MV-4-11 (cell line): ENCODE measurements at places on chromosomes 3 and 15.

DNA sequence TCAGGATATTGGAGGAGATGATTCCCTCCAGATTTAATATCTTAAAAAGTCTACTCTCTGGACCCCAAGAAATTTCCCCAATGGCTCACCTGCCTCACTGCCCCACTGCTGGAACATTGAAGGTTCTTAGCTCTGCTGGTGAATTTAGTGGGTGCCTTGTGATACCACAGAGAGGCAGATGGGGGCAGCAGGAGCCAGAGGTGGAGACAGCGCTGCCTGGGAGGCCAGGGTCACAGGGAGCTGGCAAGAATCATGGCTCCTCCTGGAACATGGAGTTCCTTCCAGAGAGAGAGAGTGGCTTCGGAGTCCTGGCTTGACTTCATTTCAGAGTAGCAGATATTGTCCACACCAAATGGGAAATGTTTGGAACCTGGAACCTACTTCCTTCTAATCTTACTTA, 263.5 kb upstream of the CFAP20DC start:
- DNase-seq = peak; percentile 3

- no peak for DNase-seq
These were observed 794.5 kb upstream of the GRM7 start for GRCh38 chr3:6066397-6066796.

GRCh38 chr3:156298014-156298413, 177.6 kb downstream of the KCNAB1 start:
- DNase-seq = no peak

DNA sequence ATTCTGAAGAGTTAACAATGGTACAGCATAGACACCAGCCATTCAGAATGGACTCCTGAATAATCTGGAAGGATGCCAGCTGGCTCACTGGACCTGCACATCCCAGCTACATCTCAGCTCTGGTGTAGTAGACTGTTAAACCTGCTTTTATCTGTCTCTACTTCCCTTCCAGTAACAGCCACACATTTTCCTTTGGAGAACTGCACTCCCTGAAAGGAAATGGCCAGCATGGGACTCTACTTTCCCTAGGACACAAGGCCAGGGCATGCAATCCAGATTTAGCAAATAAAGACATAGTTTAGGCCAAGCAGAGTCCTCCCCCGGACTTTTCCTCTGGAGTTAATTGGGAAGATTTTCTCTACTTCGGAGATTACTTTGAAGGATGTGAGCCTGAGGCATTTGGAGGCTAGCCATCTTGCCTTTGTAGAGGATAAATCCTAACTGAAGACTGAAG, 82.7 kb upstream of the TCF12 start:
- no peak for DNase-seq

DNA sequence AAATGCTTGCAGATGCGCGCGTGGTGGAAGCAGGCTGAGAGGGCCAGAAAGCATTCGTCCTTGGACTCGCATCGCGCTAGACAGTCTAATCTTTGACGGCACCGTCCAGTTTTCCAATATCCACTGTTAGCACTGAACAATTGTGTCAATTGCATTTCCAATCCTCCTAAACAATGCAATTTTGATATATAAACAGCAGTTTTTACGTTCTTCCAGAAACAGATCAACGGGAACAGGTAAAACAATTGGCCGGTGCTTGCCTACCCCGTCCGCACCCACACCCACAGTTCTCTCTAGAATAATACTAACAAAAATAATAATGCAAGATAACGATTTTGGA, 17.2 kb downstream of the CPN2 start:
- DNase-seq = no peak

DNA sequence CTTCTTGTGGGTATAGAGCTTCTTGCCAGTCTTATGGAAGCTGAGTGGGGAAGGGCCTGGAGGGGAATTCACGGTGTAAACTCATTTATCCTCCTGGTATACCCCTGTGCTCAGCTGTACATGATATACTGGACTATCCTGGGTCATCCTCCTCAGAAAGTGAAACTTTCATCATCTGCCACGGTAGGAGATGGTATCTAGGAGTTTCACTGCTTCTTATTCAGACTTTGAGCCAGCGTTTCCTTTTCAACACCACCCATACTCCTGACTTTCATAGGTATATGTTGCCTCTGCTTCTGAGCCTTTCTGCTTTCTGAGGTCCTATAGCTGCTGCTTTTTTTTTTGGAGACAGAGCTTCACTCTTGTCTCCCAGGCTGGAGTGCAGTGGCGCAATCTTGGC, 15.6 kb downstream of the SENP5 start:
- no peak for DNase-seq

DNA sequence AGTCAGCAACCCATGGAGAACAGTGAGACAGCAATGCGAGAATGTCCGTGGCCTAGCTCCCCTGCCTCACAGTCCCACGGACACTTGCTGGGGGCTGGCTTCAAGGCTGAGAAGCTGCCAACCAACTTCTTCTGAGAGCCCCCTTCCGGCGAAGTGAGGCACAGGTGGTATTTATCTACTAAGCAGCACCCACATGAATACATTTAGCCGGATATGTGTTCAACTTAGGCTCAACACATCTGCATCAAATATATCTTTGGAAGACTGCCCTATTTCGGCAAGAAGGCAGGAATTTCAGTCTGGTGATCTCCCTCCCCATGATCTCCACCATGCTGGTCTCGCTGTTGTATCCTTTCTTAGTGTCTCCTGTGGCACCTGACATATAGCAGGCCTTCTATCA, 340.9 kb upstream of the NR2E3 start:
- DNase-seq = no peak

- DNase-seq = no peak
These were observed 7.4 kb downstream of the FAM3D start for GRCh38 chr3:58659051-58659675.

DNA sequence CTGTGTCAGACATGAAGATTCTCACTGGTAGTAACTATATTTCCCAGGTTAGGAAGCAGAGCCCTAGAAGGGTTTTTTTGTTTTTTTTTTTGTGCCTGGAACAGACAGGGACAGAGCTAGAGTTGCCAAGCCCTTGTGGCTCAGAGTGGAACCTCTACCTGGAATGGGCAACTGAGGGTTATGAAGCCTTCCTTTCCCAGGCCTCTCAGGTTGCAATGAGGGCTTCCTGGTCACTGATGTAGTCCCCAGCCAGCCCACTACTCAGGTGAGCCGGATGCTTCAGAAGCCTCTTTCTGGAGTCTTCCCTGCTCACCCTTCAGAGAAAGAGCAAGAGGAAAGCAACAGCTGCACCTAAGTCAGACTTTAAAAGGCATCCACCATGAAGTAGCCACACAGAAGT, 48.8 kb upstream of the MANF start:
- no peak for DNase-seq

DNA sequence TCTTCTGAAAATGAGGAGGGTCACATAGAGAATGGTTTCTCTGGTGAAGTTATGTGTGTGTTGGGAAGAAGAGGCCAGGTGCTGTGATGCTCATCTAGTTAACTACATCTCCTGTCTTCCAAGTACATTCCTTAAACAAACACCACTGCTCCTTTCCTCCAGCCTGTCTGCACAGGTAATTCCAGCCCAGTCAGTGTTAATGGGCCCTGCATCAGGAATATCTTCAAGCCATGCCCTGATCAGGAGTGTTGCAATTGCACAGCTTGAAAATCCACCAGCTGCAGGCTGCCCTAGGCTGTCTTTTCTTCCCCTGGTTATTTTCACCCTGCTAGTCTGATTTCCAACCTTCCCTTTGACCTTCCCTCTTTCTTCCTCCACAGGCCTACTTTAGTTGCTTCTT, 41.9 kb upstream of the LMOD3 start:
- no peak for DNase-seq

DNA sequence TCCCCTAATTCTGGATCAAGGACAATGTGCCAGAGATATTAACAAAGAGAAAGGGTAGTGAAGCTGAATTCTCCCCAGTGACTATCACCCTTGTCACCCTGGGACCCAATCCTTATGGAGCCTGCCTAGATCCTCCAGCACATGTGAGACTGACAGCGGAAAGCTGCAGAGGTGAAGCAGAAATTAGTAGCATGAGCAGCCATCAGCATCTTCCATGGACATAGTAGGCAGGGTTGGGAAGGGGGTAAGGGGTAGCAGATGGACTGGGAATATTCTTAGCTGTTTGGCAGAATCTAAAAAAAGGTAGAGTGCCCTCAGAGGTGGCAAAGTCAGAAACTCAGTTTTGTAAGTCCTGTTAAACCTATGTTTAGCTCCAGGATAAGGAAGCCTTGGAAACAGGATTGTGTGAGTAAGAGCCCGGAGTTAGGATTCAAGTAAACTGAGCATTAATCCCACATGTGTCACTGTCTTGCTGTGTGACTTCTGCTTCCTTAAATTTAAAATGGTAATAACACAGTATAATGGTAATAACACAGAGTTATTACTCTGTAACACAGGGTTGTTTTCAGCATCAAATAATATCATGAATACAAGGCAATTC, 14.5 kb downstream of the GOLIM4 start:
- DNase-seq = no peak

- peak; percentile 31 for DNase-seq
These were observed 49.5 kb downstream of the APBA2 start for GRCh38 chr15:28935316-28935715.

GRCh38 chr3:149717391-149718056, 34.8 kb downstream of the COMMD2 start:
- DNase-seq = peak; percentile 24

- no peak for DNase-seq
These were observed 113.2 kb downstream of the SAMMSON start for GRCh38 chr3:70112751-70113150.

GRCh38 chr3:792630-793029, 300.2 kb upstream of the CNTN6 start:
- no peak for DNase-seq

DNA sequence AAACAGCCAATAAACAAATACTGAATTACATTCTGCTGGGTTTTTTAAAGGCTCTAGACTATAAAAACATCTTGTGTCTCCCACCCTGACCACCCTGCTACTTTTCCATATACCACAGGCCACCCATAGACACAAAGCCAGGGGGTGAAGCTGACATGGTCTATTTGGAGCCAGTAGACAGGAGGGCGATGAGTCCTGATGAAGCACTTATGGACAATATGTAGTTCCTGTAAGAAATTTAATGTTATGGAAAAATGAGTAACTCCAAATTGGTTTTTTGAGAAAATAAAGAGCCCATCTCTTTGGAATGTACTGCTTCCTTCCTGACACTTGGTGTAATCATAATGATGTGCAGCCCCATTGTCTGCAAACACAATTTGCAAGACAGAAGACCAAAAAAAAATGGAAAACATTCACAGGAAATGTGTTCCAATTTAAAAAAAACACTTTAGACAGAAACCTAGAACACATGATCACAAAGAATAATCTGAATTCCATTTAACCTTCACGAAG, 11.8 kb downstream of the SSR3 start:
- DNase-seq = no peak

- no peak for DNase-seq
These were observed 752 bp downstream of the OCA2 start for GRCh38 chr15:28098360-28098765.

DNA sequence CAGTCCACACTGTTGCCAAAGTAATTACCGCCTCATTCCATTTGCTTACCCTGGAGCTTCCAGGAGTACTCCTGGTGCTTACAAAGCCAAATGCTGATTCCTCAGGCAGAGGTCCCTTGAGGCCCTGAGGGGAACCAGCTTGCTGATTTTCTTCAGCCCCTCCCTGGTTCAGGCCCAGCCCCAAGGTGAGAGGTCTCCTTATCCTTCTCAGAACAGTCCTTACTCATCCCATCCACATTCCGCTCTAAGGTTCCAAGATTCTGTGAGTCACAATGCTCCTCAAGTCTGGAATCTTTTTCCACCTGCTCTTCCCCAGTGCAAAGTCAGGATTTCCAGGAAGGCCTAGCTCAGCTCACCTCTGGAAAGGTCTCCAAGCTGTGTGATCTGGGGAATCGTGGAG, 1.8 kb upstream of the ATP10A start:
- DNase-seq = no peak

GRCh38 chr3:64109438-64109837, 86.1 kb upstream of the PSMD6 start:
- no peak for DNase-seq

DNA sequence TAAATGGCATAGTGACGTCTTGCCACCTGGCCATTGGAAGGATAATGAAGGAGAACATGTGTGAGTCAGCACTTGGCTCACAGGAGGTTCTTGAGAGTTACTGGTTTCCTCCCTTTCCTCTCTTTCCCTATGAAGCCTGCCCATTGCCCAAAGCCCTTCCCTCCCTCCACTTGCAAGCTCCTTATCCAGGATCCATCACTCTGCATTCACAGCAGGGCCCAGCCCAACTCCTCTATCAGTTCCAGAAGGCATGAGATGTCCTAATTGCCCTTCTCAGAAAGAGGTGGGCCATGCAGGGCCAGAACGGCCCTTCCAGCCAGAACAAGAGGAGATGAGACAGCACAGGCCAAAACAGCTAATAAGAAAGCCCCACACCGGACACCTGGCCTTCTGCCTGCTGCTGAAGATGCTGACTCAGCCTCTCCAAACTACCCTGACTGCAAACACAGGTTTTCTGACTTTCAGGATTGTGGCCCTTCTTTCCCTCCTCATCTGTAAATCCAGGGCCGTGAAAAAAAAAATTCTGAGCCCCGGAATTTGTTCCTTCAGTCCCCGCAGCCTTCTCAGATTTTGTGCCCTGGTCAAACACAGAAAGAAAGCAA, 29.7 kb downstream of the HAPLN3 start:
- no peak for DNase-seq

- DNase-seq = no peak
These were observed 29.2 kb downstream of the TMOD2 start for GRCh38 chr15:51780636-51781035.

DNA sequence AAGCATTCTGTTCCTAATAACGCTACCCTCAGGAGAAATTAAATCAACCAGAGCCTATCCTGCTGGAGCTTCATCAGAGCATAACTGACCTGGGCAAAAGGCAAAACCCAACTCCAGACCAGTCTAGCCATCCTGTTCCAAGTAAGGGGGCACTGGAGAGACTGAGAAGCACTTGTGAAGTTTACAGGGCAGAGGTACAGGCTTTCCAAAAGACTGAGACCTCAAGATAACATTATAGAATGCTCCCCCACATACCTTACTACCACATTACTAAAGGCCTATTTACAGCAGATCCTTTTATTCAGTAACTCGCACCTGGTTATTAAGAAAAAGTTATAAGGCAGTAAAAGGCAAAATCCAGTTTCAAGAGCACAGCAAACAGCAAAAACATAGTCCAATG, 35.5 kb downstream of the RFX7 start:
- DNase-seq = no peak

- no peak for DNase-seq
These were observed 103.2 kb downstream of the PPP2R3A start for GRCh38 chr3:136068708-136069107.

- no peak for DNase-seq
These were observed 95.8 kb upstream of the KLF13 start for GRCh38 chr15:31230630-31231485.

DNA sequence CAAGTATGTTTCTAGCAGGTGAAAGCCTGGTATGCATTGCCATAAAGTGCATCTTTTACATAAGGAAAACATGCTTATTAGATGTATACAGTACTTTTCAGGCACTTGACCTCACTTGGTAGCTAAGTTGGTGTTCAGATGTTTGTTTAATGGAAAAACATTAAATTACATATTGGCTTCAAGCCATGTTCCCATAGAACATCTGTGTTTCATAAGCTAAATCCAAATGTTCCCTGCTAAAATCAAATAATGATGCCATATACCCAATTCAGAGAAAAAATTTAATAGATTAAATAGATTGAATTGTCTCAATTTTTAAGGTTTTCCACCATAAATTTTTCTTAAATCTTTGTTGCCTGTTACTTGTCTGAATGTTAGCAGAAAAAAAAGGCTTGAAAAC, 19.1 kb upstream of the RPL22L1 start:
- DNase-seq = no peak

GRCh38 chr3:52388348-52388821, 56.5 kb downstream of the SEMA3G start:
- no peak for DNase-seq

- no peak for DNase-seq
These were observed 37.5 kb upstream of the MYZAP start for GRCh38 chr15:57554063-57554811.
